ENCODE measurements at places on chromosomes 5 and 9.
A peak's percentile ranks its signal among the peaks of the same experiment; 100 is the strongest.

GRCh38 chr5:55360190-55360589 lies 52.4 kb downstream of the MTREX start:
- no peak for DNase-seq

- DNase-seq: no peak
These were observed at the start of gene PTGES for GRCh38 chr9:129752900-129753729. Gene PTGES, minus strand, starts transcription at chr9:129753042. Its CDS starts 30 bp downstream, at chr9:129753012.

DNA sequence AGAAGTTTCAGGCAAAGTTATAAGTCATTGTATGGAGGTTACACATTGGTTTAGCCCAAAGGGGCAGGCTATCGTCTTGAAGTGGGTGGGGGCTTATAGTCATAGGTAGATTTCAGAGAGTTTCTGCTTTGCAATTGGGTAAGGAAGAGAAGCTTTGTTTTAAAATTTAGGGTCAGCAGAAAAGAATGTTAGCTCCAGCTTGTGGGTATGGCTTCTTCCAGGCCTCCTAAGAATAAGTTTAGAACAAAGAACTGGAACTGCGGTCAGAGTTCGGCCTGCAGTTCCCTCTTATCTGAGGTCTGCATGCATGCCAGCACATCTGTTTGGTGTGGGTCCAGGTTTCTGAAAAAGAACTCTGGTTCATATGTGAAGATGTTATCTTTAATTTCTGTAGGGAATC lies 96.1 kb downstream of the CYFIP2 start:
- DNase-seq: no peak

GRCh38 chr9:110995420-110996340 lies 42.6 kb downstream of the LPAR1 start:
- DNase-seq: no peak

GRCh38 chr9:124770359-124771020 lies 621 bp downstream of the NR6A1 start:
- no peak for DNase-seq

GRCh38 chr5:118522626-118523025 lies 465.7 kb downstream of the DTWD2 start:
- no peak for DNase-seq

DNA sequence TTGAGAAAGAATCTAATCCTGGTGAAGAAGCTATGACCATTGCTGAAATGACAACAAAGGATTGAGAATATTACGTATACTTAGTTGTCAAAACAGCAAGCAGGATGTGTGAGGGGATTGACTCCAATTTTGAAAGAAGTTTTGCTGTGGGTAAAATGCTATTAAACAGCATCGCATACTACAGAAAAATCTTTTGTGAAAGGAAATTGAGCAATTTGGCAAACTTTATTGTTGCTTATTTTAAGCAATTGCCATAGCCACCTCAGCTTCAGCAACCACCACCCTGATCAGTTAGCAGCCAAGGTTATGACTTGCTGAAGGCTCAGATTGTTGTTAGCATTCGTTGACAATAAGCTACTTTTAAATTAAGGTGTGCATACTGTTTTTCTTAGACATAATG lies 22.5 kb upstream of the ARL14EPL start:
- no peak for DNase-seq

DNA sequence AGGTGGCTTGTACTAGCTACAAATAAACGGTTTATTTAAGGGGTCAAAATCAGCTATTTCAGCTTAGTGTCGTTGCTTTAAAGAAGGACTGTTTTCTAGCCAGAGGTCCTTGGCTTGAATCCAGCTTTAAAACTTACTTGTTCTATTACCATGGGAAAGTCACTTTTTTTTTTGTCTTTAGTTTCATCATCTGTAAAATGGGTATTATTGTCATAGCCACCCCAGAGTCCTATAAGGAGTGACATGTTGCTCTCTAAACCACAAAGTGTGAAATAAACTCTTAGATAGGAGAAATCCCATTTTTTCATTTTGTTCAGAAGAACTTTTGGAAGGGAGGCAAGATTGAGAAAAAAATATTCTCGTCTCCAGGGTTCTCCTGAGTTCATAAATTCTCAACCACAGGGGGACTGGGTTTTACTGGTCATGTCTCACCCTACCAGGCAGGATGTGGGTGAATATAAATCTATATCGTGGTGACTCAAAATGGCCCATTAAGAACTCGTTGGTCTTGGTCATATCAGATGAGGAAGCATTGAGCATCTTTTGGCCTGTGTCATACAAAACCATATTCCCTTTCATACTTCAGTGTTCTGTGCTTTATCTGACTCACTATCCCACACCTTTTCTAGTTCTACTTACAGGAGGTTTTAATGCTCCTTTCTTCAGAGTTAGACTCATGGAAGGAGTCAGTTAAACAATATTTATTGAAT lies 202.7 kb upstream of the NR3C1 start:
- no peak for DNase-seq

DNA sequence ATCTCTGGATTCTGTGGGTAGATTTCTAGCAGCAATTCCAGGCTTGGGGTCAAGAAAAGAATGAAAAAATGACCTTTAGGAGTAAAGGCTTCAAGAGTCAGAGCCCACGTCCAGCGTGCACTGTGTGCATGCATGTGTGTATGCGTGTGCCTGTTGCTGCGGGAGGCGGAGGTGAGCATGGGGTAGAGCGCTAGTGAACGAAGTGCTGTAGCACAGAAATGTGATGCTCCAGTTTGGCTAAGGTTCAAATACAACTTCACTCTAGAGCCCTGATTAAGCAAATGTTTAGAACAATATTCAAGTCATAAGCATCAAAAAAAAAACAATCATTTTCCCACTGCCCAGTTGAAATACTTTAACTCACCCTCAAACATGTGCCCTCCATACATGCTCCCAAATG lies 403.9 kb downstream of the ZNF608 start:
- no peak for DNase-seq

DNA sequence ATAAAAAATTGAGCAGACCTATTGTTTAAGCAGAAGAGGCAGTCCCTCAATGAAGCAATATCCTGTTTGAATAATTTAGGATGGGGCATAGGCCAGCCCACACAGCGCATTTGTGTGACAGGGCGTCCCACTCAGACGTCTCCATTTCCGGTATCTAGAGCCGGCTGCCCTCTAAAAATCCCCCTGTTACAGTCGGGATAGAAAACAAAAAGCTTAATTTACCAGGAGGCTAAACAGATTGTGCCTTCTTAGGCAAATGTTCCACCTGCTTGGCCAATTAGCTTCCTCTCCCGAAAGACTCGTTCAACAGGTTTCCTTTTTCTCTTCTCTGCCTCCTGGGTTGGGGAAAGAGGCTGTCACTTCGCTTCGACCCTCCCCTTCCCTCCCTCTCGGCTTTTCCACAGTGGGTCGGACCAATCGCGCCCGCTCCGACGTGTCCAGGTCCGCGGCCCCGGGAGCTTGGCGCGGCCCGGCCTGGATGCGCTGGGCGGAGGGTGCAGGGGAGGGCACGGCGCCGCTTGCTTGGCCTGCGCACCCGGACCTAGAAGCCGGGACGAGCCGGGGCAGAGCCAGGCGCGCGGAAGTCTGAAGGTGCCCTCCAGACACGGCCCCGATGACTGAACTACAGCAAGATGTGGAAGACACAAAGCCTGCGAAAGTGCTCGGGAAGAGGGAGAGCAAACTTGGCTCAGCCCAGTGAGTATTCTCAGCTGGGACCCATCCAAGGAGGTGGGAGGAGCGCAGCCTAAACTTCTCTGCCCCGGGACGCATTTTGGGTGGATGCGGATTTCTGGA lies at the start of gene GRAMD2B:
Gene GRAMD2B, plus strand, starts transcription at position 416 of the 795 bp plus-strand sequence. Its CDS starts 198 bp downstream, at position 614.
- peak; percentile 47 for DNase-seq

DNA sequence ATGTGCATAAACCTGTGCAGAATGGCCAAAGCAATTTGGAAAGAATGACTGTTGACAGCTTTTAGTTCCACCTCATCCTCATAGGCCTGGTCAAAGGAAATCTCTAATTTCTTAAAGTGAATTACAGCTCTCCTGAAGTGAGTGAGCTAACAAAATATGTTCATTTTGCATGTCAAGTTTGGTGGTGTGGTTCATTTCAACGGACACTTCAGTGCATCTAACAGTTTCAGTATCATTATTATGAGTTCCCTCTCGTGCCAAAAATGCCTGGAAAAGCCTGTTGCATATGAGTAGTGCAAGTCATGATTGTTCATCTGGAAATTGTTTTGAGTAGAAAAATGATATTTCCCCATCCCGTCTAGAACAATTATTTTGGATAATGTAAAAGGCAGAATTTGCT lies 53.2 kb upstream of the HMHB1 start:
- no peak for DNase-seq

GRCh38 chr9:30349526-30350513 lies 2034.6 kb upstream of the ACO1 start:
- DNase-seq: no peak

DNA sequence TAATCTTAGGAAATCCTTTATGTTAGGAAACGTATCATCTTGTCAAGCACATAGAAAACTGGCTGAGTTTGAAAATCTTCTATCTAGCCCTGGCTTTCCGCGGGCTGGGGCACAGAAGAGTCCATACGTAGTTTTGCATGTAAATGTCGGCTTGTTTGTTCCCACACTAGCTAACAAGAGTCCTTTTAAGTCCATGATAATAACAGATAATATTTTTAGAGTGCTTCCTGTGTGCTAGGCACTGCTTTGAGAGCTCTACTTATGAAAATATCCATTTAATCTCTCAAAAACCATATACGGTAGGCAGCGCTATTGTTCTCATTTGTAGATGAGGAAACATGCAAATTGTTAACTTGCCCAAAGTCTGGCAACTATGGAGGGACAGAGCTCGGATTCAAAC lies 40.5 kb downstream of the FYB1 start:
- DNase-seq: no peak

GRCh38 chr9:111375817-111376564 lies 46.0 kb upstream of the OR2K2 start:
- no peak for DNase-seq

DNA sequence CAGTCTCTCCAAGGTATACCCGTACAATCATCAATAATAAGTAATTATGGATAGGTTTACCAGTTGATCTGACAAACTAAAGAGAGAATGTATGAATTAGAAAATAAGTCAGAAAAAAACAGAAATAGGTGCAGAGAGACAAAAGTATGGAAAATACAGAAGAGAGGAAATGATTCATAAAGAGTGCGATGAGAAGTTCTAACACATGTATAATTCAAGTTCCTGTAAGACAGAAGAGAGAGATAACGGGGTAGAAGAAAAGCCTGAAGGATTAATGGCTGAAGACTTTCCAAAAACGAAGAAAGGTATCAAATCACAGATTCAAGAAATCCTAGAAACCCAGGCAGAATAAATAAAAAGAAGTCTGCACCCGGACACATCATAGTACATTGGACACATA lies 16.2 kb upstream of the SMU1 start:
- DNase-seq: no peak

GRCh38 chr5:155137683-155138082 lies 124.1 kb downstream of the KIF4B start:
- no peak for DNase-seq

- DNase-seq: no peak
These were observed 61.3 kb upstream of the XPA start for GRCh38 chr9:97758334-97758916.

- no peak for DNase-seq
These were observed 27.9 kb downstream of the USP20 start for GRCh38 chr9:129863059-129863690.

DNA sequence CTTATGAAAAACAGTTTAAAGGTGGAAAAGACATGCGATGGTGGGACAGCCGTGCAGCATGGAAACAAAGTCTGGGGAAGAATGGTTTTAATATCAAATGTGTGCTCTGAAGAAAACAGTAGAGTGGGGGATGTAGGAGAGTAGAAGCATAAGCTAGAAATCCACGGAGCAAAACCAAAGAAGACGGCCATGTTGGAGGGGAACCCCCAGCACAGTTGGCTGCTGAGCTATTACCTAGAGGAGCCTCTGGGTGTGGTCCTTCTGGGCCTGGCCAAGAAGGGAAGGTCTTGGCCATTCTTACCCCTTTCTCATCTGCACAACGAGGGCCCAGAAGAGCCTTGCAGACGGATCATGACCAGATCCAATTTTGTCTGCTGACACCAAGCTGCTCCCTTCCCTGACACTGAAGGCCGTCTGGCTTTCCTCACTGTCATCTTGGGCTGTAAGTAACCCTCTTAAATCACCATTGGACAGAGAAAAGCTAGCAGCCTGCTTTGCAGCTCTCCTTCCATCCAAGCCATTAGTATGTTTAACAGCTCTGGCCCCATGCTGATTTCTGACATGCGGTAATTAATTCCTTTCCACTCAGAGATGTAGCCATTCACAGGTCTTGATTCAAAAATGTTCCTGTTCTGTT lies 189.5 kb downstream of the SEC61B start:
- DNase-seq: no peak

GRCh38 chr9:128505414-128505765 lies 871 bp downstream of the GLE1 start:
- no peak for DNase-seq

DNA sequence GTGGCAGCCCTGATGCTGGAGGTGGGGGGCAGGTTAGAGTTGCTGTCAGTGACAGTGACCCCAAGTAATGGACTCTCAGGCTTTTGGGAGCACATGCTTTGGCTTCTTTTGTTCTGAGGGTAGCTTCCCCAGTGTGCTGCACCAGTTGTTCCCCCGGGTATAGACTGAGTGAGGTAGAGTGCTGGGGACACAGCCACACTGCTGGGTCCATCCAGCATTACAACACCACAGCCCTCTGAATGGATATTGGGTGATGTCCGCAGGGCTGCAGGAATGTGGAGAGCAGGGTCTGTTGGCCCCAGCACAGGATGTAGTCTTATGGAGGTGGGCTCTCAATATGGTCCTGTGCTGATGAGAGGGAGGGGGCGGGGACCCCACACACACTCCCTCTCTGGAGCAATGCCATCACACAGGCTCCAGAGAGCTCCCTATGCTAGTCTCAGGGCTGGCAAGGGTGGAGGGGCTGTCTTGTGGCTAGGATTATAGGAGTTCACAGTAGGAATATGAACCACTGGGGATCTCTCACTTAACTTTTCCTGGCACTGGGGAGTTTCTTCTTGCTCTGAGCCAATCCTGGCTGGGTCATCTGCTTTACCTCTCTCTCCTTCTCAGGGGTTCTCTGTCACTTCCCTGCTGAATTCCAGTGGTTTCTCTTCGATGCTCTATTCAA lies 20.7 kb downstream of the OSMR start:
- no peak for DNase-seq

GRCh38 chr5:158207733-158208132 lies 348.8 kb upstream of the CLINT1 start:
- DNase-seq: no peak

- no peak for DNase-seq
These were observed 799.9 kb upstream of the TYRP1 start for GRCh38 chr9:11893331-11893730.

Data from ascending aorta (tissue), 2 donors.